Pulmonary artery endothelial cell (primary cell): ENCODE measurements at places on chromosomes 6 and 20. TPM values are rescaled to one million over a fixed set of nuclear protein-coding genes. Genes with fewer than 3 reads are reported as not detected.

- no peak for DNase-seq
Measured at GRCh38 chr6:89984926-89985750, 90.9 kb downstream of the GJA10 start.

DNA sequence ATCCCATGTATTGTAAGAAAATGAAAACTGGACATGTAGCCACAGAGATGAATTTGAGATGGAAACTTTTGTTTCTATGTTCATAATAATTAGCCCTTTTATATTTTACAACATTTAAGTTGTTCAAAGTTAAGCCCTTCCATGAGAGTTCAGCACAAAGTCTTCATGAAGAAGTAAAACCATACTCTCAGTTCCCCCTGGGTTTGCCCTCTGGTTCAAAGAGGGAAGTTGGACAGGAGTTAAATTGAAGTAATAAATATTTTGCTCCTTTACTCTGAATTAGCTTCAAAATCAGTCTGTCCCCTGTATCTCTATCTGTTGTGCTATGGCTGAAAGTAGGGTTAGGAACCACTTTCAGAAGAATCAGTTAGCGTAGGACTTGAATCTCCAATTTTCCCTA, 31.1 kb downstream of the PHACTR2 start:
- DNase-seq = no peak

DNA sequence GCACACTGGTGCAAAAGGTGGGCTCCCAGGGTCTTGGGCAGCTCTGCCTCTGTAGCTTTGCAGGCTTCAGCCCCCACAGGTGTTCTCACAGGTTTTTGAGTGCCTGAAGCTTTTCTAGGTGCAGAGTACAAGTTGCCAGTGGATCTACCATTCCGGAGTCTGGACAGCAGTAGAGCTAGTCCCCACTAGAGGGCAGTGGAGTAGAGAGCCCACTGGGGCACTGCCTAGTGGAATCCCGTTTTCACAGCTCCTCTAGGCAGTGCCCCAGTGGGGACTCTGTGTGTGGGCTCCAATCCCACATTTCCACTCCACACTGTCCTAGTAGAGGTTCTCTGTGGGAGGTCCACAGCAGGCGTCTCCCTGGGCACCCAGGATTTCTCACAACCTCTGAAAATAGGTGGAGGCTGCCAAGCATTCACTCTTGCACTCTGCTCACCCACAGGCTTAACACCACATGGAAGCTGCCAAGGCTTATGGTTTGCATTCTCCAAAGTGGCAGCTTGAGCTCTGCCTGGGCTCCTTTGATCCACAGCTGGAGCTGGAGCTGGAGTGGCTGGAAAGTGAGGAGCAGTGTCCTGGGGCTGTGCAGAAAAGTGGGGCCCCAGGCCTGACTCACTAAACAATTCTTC, 86.3 kb upstream of the PROKR2 start:
- DNase-seq = no peak

- no peak for DNase-seq
Measured at GRCh38 chr6:11878029-11878428, 99.4 kb upstream of the ADTRP start.

DNA sequence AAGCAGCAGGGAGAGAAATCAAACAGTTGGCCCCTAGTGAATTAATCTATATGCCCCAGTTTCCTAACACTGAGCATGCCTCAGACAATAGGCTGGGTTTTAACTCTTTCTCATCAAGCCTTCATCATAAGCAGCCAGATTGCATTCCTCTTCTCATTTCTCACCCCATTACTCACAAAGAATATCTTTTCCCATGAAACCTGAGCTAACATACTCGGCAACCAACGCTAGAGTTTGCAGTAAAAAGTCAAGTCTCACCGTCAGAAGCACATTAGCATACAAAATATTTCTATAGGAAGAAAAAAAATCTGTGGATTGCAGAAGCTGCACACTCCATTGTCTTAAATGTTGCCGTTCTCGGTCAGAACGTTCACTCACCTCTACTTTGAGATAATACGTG, 429.9 kb upstream of the ARID1B start:
- peak; percentile 13 for DNase-seq

- peak; percentile 95 for DNase-seq
Measured at GRCh38 chr6:12585497-12585958, 131.0 kb upstream of the PHACTR1 start.

The ZBP1 gene
- total RNA-seq = not detected in 2 replicates

The CDH22 gene
- not detected in 2 replicates for total RNA-seq

The RIPOR3 gene
- under 0.01 TPM in 1 of 2 replicates, not detected in the other for total RNA-seq
